T1000 (cell line): ENCODE measurements at places on chromosomes 3 and 15.

DNA sequence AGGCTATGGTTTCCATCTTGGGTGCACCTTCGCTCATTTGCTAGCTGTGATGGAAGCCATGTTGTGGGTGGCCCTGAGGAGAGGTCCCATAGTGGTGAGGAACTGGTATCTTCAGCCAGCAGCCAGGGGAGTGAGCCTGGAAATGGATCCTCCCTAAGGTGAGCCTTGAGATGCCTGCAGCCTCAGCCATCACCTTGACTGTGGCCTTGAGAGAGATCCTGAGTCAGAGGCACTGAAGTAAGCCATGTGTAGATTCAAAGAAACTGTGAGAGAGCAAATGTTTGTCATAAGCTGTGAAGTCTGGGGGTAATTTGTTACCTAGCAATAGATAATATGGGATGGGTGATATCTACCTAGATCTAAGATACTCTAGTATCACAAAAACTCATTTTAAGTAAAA, 105.3 kb downstream of the SNRK start:
- DNase-seq, result no peak

DNA sequence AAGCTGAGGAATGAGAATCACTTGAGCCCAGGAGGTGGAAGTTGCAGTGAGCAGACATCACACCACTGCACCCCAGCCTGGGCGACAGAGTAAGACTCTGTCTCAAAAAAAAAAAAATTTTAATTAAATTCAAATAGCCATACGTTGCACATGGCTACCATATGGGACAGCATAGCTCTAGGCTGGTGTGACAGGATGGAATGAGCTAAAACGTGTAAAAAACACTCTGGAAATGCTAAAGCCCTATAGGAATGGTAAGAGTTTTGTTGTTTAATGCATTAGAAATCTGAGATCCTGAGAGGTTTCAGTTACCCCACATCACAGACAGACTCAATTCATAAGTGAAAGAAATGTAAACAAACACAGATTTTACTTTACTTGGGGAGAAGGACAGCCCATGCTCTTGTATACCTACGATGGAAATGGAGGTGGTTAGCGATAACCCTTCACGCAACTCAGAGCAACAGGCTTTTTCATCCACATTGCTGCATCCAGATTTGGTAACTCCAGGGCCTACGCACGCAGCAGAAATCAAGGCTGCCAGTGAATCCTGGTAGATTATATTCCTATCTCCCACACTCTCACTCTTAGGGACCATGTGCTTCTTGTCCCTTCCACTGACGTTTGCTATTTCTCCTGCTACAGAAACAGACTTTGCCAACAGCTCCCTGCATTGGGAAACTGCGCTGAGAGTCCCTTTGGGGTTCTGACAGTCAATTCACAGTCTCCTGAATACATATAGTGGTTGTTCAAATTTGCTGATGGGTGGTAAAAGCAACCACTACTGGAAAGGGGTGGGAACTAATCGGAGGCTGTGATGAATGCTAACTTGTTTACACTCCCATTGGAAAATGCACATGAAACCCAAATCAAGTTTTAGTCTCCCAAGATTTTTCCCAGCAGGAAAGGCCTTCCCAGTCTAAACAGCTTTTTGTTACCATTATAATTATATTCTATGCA, 3.1 kb downstream of the SH3BP5 start:
- no peak for DNase-seq

GRCh38 chr3:145915787-145916186, 245.2 kb downstream of the PLOD2 start:
- DNase-seq, result no peak

- DNase-seq, result no peak
Measured at GRCh38 chr15:52180851-52181450, 10.2 kb downstream of the GNB5 start.

DNA sequence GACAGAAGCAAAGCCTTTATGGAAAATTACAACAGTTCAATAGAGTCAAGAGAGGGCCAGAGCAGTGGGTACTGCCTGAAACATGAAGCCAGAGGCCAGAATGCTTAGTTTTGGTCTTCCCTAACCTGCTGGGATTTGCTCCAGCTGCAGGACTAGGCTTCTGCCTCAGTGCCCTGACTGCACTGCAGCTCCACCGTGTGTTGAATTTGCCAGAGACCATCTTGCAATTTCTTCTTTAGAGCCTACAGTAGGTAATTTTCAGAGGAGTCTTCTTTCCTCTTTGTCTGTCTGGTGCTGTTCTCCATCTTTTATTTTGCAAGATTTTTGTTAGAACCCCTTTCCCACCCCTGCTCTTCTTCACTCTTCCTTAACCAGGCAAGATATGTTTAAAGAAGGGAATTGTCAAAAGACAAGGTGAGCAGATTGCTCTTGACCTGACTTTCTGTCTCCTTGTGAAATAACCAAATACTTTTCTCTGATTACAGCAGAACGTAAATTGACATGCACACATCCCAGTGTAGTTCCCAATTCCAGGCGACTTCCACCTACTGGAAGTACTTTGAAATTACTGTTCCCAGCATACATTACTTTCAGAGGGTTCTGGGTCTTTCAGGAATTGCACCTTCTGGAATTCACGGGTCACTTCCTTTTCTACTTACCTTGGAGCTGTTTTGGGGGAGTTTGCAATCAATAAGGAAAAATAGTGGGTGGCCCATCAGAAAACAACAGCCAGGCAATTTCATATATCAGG, 161.2 kb downstream of the MINAR1 start:
- DNase-seq, result no peak

GRCh38 chr15:86743283-86743903, 663.7 kb downstream of the AGBL1 start:
- DNase-seq, result no peak

GRCh38 chr3:190064112-190064511, 56.6 kb downstream of the P3H2 start:
- DNase-seq, result peak; percentile 33

DNA sequence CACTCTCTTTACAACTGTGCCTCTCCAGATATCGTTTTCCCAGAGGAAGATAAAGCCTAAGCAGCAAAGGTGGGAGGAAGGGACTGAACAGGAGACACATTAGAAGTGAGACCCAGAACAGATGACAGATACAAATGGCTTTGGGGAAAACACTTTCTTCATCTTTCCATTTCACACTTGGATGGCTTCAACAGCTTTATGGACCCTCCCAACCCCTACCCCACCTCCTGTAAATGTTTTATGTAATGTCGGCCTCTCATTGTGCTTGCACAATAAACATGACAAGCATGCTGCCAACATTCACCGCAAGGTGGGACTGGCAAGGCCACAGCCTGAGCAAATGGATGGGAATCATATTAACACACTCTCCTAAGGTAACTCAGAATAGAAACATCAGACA, 1088.6 kb downstream of the TUSC7 start:
- DNase-seq, result no peak

- no peak for DNase-seq
Measured at GRCh38 chr15:33494306-33494705, 183.5 kb downstream of the RYR3 start.

DNA sequence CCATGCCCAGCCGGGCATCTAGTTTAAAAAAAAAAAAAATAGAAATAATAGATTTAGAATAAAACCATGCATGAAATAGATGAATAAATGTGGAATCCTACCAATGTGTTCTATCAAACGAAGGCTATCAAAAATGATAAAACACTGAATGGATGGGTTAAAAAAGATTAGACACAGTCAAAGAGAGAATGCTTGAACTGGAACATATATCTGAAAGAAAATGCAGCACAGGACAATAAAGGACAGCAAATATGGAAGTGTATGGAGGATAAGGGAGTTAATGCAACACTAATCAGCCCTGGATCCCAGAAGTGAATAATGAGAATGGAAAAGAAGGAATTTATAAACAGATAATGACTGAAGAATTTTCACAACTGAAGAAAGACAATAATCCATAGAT, 571.7 kb downstream of the GRM7 start:
- DNase-seq, result no peak

DNA sequence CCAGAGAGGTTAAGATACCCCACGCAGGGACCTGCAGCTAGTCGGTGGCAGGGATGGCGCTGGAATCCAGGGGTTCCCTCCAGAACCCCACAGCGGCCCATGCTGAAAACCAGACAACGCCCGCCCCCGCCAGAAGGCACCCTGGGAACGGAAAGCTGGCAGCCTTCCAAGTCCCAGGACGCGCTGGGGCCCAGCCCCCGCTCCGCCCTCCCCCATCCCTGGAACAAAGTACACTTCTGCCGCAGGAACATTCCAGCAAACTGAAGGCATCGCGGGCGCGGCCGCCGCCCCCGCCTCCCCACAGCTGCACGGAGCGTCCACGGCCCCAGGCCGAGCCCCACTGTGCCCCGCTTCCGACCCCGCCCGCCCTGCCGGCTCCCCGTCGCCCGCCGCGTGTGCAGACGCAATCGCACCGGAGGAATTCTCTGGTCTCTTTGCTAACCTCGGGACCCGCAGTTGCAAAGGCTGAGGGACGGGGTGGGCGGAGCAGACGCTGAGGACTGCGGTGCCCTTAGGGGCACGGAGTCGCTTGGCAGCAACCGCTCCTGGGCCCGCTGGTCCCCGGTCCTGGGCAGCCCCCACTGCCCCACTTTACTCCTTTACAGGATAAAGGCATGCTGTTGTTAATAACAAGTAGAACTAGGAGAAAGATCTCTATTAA, 44.8 kb upstream of the RNU6-1 start:
- DNase-seq, result peak; percentile 10

DNA sequence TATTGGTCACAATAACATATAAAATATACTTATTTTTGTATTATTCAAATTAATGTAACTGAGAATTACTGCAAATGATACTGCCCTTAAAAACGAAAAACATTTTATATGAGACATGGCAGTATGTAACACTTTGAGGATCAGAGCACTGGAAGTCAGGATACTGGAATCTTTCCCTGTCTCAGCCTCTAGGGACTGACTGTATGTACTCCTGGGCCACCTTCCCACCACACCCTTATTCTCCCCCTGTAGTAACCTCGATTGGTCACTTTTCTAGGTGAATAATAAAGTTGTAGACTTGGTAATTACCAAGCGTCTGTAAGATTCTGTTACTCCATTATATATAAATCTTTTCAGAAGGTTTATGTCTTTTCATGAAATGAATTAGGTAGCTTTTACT, 43.0 kb downstream of the LRRC49 start:
- DNase-seq, result no peak

DNA sequence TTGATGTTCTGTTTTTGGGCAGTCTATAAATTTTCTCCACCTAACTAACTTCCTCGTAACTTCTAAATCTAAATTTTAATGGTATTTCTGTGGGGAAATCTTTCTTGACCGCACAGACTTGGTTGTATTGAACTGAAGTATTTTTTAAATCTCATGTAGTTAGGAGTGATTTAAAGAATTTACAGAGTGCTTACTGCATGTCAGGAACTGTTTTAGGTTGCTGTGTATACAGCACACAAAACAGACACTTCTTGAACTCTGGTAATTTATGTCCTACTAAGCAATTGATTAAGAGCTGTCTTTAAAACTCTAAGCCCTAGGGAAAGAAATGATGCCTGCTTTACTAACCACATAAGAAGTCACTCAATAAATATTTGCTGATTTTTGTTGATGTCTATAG, 1350.2 kb downstream of the ZPLD1 start:
- DNase-seq, result no peak

DNA sequence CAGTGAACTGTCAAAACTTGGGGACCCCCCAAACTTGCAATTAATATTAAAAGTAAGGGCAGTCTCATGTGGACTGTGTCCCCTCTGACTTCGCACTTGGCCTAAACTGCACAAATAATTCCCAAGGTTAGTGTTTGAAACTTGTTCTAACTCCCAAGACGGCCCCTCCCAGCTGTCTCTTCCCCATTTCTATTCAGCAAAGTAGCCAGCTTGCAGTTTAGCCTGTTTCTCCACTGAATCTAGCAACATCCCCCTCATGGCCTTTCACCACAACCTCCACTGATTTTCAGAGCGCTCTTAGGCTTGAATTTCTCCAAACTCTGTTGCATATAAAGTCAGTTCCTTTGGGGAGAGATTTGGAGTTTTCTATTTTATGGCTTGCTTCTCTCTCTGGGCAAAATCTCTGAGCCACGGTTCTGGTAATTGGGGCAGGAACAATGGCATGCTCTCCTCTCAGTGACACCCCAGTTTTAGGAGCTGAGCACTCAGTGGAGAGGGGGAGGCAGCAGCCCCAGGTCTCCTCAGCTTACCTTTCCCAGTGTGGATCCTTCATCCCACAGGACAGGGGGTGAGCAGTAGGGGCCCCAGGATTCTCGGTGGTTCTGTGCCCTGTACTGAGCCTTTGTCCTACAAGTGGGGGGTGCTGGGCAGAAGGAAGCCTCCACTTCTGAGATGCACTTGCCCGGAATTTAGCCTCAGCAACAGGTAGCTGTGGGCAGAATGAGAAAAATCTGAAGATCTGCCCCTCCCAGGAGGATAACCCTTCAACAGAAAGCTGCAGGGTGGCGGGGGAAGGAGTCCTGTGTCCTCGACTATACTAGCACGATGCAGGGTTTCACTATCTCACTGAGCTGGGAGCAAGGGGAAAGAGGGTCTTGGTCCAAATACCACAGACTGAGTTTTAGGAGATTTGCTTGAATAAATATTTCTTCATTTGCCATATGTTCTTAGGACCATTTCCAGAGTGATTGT, 39.3 kb upstream of the GATA2 start:
- DNase-seq, result no peak

- DNase-seq, result no peak
Measured at GRCh38 chr3:52527732-52528585, 5.7 kb downstream of the NT5DC2 start.

DNA sequence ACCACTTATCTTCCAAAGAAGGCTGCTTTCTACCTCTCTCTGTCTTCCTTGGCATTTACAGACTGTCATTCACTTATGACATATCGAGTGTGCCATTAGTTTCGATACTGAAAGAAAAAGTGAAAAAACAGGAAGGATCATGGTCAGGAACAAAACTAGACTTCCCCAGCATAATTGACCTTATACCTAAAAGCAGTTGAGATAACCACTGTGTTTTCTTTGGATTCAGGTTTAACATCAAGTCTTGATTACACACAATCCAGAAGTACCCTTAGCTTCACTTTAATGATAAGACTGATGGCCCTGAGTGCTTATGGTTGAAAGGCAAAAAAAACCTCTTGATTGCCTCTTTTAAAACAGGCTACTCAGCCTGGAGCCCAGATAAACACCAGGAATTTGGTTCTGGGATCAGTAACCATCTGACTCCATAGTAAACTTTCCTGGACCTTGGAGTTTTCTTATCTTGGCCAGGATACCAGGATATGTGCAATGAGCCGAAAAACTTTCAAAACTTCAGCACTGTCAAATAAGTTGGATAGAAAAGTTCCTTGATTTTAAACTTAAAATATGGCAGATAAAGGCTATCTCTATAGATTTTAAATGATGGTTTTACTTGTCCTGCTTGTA, 5.0 kb upstream of the UACA start:
- DNase-seq, result no peak

- no peak for DNase-seq
Measured at GRCh38 chr3:81965696-81966095, 204.3 kb upstream of the GBE1 start.

DNA sequence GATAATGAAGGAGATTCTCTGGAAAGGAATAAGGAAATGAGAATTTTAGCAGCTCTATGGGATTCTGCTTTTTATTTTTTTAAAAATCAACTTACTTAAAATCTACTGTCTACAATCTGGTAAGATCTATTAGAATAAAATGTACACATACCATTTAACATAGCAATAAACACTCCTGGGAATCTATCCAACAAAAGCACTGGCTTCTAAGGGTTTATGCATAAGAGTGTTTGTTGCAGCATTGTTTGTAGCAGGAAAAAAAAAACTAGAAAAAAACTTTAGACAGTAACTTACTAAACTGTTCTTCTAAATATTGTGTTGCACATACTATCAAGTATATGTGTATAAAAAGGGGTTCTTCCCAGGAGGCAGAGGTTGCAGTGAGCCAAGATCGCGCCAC, 15.7 kb upstream of the RBP1 start:
- DNase-seq, result no peak

GRCh38 chr15:80465626-80466005, 61.4 kb downstream of the ARNT2 start:
- DNase-seq, result no peak

GRCh38 chr3:195039180-195039843, 231.6 kb downstream of the XXYLT1 start:
- no peak for DNase-seq
